ENCODE measurements at places on chromosomes 4 and X.

DNA sequence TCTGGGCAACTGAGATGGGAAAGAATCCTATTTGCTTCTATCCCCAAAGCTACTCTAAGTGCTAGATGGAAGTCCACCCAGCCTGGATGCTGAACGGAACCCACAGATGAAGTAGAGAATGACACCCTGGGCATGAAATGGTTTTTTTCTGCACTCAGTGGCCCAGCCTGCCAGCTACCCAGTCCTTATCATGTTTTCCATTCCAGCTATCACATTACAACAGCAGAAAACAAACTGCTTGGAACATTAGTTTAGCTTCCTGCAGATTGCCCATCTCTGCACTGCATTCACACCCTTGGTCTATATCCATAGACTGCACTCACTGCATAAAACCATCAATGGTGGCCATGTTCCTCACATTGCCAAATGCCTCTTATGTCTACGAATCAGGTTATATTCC is 79.1 kb downstream of the NYX start:
- DNase-seq = no peak

GRCh38 chr4:132493476-132493875 is 655.6 kb upstream of the PCDH10 start:
- no peak for DNase-seq

DNA sequence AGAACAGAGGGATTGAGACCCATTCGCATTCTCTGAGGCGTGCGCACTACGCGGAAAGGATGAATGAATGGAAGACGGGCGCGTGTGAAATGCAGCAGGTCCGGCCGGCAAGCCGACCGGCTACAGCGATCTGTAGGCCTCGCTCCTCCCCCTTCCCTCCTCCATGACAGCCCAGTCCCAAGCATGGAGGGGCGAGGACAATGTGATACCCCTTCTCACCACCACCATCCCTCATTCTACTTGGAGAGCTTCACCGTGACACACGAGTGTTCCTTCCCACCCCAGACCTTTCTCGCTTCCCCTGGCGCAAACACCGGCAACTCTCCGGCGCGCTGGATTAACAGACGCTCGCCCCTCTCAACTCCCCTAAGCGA is 815 bp downstream of the EIF4E start:
- DNase-seq = peak; percentile 68

DNA sequence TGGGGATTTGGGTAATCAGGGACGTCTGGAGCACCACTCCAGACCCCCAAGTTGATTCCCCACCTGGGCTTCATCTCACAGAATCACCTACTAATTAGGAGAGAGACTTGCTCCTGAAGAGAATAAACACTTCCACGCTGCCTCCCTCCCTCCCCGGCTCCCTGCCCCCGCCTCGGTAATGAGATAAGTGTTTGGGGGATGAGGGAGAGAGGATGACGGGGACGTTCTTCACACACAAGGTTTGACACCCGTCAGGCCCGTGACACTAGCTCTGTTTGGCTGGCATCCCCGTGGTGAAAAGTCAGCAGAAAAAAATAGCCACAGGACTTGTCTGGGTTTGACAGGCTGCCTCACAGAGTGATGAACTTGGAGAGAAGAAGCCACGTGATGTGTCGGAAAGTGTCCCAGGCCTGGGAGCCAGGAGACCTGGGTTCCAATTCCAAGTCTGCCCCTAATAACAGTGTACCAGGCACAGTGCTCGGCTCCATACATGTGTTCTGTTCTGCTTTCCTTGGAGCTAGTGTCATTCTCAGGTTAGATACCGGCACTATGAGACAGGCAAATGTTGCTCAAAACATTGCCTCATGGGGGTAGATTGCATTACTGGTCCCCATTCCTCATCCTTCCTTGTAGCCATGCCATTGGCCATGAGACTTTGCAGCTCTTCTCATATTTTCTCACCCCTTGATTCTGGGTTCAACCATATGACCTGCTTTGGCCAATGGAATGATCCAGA is 578.0 kb downstream of the BCOR start:
- no peak for DNase-seq

GRCh38 chrX:38052096-38052495 is 45.7 kb downstream of the SYTL5 start:
- no peak for DNase-seq

GRCh38 chr4:185998791-185999190 is 70.2 kb upstream of the TLR3 start:
- DNase-seq = no peak

- no peak for DNase-seq
Measured at GRCh38 chrX:39895218-39896110, 202.3 kb downstream of the BCOR start.

DNA sequence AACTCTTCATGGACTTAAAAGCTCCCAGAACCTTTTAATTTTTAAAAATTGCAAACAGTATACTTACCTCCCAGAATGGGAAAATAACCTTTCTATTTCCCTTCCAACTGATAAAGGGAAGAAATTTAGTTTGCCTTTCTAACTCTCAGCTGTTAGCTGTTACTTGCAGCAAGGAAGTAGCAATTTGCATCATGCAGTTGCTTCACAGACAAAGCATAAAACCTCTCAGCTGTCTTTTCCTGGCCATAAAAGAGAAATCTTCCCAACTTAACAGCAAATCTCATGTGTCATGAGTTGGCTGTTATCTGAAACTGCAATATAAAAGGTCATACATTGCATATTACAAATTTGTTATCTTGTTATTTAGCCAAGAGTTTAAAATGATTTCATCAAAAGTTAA is 18.4 kb downstream of the C4orf17 start:
- DNase-seq = no peak

GRCh38 chr4:152956650-152957436 is 20.7 kb downstream of the FHDC1 start:
- no peak for DNase-seq

GRCh38 chr4:83113429-83113786 is 1.1 kb downstream of the PLAC8 start:
- DNase-seq = no peak

DNA sequence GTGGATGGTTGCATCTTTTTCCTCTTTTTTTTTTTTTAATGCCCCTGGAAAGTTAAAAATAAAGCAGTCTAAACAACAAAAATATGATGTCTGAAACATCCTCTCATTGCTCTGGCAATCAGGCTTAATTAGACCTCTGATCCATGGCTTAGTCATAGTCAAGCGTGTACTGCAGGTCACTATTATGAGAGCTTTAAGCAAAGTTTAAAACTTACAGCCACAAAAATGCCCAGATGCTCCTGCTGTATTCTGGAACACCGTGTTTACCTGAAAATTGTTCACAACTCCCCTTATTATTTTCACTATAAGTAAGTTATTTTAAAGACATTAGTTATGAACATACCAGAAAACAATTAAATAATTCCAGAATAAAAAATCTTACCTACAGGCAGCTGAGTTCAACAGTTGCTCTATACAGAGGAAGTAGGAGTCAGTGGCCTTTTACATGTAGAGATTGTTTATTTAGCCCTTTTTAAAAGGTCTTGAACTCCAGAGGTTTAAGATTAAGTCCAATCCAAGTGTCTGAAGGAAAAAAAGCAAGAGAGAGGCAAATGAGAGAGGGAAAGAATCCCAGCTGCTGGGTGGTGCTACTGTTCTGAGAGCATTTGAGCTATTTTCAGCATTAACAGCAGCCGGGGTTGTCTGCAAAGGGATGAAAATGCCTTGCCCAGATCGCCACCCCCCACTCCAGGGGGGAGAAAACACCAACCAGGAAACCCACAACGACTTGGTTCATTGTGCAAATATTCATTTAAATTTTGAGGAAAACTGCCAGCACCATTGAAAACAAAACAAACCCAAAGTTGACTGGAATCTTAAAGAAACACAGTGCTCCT is 36.9 kb downstream of the SORBS2 start:
- DNase-seq = no peak

GRCh38 chr4:3215733-3216132 is 33.2 kb upstream of the MSANTD1 start:
- no peak for DNase-seq

DNA sequence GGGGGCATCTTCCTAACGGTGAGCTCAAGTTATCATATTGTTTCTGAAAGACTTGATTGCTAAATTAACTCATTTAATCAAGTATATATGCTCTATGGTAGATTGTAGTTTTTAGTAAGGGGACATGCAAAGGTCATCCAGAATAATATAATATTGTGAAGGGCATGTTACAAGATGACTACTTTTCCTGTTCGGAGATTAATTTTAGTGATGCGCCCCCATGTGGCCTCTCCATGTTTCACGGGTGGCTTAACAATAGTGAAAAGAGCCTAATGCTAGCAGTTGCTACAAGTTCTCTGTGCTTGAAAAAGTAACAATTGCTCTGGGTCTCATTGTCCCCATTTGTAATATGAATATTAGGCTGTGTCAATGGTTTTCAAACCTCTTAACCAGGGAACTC is 12.2 kb downstream of the SMPX start:
- DNase-seq = peak; percentile 21

GRCh38 chrX:131818297-131818936 is 204.7 kb upstream of the STK26 start:
- no peak for DNase-seq

DNA sequence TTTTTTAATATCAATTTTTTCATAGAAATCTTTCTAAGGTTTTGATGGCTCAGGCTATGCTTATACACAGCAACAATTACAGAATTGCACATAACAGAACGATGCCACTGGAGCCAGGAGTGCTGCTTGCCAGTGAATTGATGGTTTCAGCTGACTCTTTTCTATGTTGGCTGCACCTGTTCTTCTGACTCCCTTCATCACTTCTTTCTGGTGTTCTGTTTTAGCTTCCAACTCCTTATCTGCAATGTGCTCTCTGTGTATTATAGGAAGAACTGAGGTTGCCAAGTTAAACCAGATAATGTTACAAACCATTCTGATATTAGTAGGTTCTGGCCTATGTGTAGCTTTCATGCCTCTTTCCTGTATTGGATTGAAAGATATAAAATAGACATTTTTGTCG is 11.6 kb upstream of the VEGFD start:
- no peak for DNase-seq

GRCh38 chr4:3526456-3526855 is 5.8 kb downstream of the LRPAP1 start:
- no peak for DNase-seq

GRCh38 chr4:126890383-126890782 is 742.4 kb upstream of the INTU start:
- no peak for DNase-seq

DNA sequence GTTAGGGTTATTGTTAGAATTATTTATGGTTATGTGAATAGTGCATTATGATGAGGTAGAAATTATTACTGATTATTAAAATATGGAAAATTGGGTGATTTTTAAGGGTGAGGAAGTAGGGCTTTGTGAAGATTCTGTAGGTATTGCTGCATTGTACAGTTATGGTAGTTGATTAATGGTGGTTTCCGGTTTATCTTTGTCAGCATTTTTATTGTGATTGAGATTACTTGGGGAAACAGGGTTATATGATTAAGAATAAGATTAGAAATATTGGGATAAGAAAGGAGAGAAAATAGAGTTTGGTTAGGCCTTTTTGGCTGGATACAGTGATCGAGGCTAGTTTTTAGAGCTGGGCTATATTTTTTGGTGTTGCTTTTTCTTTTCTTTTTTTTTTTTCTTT is 8.6 kb upstream of the IGBP1 start:
- DNase-seq = no peak

Measured in endothelial cell (in vitro differentiated cells).